ENCODE measurements at places on chromosomes 2 and 18. TPM values are rescaled to one million over a fixed set of nuclear protein-coding genes. Genes with fewer than 3 reads are reported as not detected.
A peak's percentile ranks its signal among the peaks of the same experiment; 100 is the strongest.

DNA sequence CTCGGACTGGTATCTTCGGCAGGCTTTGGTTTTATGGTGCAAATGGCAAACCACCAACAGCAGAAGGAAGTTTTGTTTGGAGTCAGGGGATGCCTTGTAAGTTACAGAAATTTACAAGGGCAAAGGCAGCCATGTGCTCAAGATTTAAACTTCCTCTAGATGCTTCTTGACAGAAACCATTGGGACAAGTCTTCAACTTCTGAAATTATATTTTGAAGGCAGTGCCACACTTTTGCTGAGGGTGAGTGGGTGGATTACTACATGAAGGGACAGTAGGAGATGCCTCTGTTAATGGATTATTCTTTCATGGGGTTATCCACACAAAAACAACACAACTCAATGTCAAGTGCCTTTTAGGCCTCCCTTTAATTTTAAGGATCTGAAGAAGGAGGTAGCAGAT, 97.9 kb downstream of the VAPA start:
- no peaks in the 10 kb centered on the region for H3K36me3 ChIP-seq
- no peak for DNase-seq
- peaks cover 8% of the 10 kb centered on the region for H3K4me1 ChIP-seq

- H3K27ac ChIP-seq: no peak overlapping the region
- H3K4me1 ChIP-seq: no peaks in the 10 kb centered on the region
- H3K27me3 ChIP-seq: peaks cover 6% of the 10 kb centered on the region
- H3K4me3 ChIP-seq: no peak overlapping the region
- no peaks in the 10 kb centered on the region for H3K36me3 ChIP-seq
Observed at GRCh38 chr2:219416938-219417337, 1.2 kb upstream of the DES start.

Gene FSIP2
- total RNA-seq: 9.0 TPM

GRCh38 chr2:220057391-220057790, 430.0 kb downstream of the SLC4A3 start:
- H3K4me1 ChIP-seq: no peaks in the 10 kb centered on the region
- H3K27me3 ChIP-seq: no peaks in the 10 kb centered on the region
- no peaks in the 10 kb centered on the region for H3K36me3 ChIP-seq

- no peaks in the 10 kb centered on the region for H3K4me1 ChIP-seq
- no peaks in the 10 kb centered on the region for H3K36me3 ChIP-seq
- H3K4me3 ChIP-seq: no peak overlapping the region
Observed at GRCh38 chr2:54928719-54929118, 121.5 kb downstream of the RTN4 start.

DNA sequence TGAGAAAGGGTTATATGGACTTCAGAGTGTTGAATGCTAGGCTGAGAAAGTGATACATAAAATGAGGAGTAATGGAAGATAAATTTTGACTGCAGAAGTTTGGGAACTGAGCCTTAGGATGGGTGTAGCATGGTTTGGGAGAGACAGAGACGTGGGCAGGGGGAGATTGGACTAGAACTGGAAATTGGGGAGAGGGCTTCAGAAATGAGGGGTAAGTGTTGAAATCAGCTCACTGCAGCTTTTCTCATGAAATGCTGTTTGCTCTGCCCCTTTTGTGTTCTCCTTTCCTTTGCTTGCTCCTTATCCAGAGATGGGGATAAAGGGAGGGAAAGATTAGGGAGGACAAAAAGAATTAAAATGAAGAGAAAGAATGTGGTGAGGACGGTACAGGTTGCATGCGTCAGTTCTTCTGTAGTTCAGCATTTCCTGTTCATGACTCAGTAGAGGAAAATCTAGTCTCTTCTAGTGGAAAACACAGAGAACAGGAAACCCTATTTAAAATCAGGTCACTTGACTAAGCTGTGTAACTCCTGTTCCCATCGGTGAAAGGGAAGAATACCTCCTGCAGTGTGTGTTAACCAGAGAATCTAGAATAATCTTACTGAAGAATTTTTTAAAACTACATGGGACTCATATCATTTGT, 105.6 kb downstream of the CRIM1 start:
- H3K4me1 ChIP-seq: peaks cover 13% of the 10 kb centered on the region
- peaks cover 27% of the 10 kb centered on the region for H3K36me3 ChIP-seq
- DNase-seq: no peak

GRCh38 chr2:48473271-48473670, 56.7 kb upstream of the STON1 start:
- no peaks in the 10 kb centered on the region for H3K27me3 ChIP-seq
- H3K4me3 ChIP-seq: no peak overlapping the region
- no peaks in the 10 kb centered on the region for H3K4me1 ChIP-seq
- no peak for DNase-seq

Gene SPP2
- not detected for total RNA-seq

- DNase-seq: peak; percentile 31
- peaks cover 15% of the 10 kb centered on the region for H3K4me1 ChIP-seq
- no peaks in the 10 kb centered on the region for H3K36me3 ChIP-seq
- no peak overlapping the region for H3K27ac ChIP-seq
- H3K27me3 ChIP-seq: peaks cover 18% of the 10 kb centered on the region
Observed at GRCh38 chr2:199458009-199458805, 468 bp upstream of the SATB2 start.

GRCh38 chr2:120134263-120134662, 88.9 kb downstream of the TMEM185B start:
- peaks cover 37% of the 10 kb centered on the region for H3K36me3 ChIP-seq
- H3K4me3 ChIP-seq: no peak overlapping the region
- no peak for DNase-seq
- H3K4me1 ChIP-seq: peaks cover 10% of the 10 kb centered on the region
- no peaks in the 10 kb centered on the region for H3K27me3 ChIP-seq

Gene FAM210A
- total RNA-seq: 15.4 TPM

- peak; percentile 73 for DNase-seq
- H3K4me3 ChIP-seq: no peak overlapping the region
- no peaks in the 10 kb centered on the region for H3K27me3 ChIP-seq
Observed at GRCh38 chr18:24176727-24177416, 38.0 kb downstream of the CABYR start.

Gene TOGARAM2
- total RNA-seq: 0.23 TPM

Gene ZAP70
- total RNA-seq: 93.4 TPM

Gene GULP1
- 22.8 TPM for total RNA-seq

Gene FAM161A
- total RNA-seq: 6.9 TPM

GRCh38 chr2:37527361-37527760, 144.1 kb downstream of the CDC42EP3 start:
- H3K27me3 ChIP-seq: no peaks in the 10 kb centered on the region
- no peaks in the 10 kb centered on the region for H3K4me1 ChIP-seq
- no peak overlapping the region for H3K4me3 ChIP-seq
- no peak for DNase-seq

GRCh38 chr2:227241005-227241404, 76.6 kb downstream of the COL4A3 start:
- no peak for DNase-seq
- H3K4me3 ChIP-seq: no peak overlapping the region
- no peak overlapping the region for H3K27ac ChIP-seq
- no peaks in the 10 kb centered on the region for H3K27me3 ChIP-seq

GRCh38 chr2:120251880-120252224, 800 bp upstream of the RALB start:
- peak overlapping the region; percentile 89 for H3K27ac ChIP-seq
- H3K27me3 ChIP-seq: peaks cover 22% of the 10 kb centered on the region

Gene FBXO41
- total RNA-seq: 2.1 TPM

GRCh38 chr2:133456156-133456555, 112.1 kb downstream of the NCKAP5 start:
- H3K36me3 ChIP-seq: no peaks in the 10 kb centered on the region
- peaks cover 1% of the 10 kb centered on the region for H3K27me3 ChIP-seq
- no peak overlapping the region for H3K27ac ChIP-seq
- H3K4me1 ChIP-seq: no peaks in the 10 kb centered on the region
- DNase-seq: no peak
- no peak overlapping the region for H3K4me3 ChIP-seq

- H3K27ac ChIP-seq: no peak overlapping the region
- no peaks in the 10 kb centered on the region for H3K36me3 ChIP-seq
- no peak overlapping the region for H3K4me3 ChIP-seq
- H3K27me3 ChIP-seq: peaks cover 1% of the 10 kb centered on the region
Observed at GRCh38 chr2:199197448-199197847, 260.3 kb downstream of the SATB2 start.

DNA sequence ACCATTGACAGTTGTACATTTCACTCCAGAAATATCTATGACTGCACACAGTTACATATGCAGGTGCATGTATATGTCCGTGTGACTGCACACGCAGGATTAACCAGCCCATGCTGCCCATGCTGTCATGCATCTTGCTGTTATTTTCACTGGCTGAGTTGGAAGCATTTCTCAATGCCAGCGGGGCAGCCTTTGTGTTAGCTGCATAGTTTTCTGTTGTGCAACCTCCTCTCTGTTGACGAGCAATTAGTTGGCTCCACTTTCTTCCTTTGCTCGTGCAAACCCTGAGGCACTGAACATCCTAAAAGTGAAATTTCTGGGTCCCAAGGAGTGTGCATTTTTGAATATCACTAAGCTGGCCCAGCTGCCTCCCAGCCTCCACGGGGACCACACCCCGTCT, 133.4 kb upstream of the GLI2 start:
- peaks cover 25% of the 10 kb centered on the region for H3K4me1 ChIP-seq
- peaks cover 6% of the 10 kb centered on the region for H3K27me3 ChIP-seq
- no peak overlapping the region for H3K27ac ChIP-seq
- H3K4me3 ChIP-seq: no peak overlapping the region

DNA sequence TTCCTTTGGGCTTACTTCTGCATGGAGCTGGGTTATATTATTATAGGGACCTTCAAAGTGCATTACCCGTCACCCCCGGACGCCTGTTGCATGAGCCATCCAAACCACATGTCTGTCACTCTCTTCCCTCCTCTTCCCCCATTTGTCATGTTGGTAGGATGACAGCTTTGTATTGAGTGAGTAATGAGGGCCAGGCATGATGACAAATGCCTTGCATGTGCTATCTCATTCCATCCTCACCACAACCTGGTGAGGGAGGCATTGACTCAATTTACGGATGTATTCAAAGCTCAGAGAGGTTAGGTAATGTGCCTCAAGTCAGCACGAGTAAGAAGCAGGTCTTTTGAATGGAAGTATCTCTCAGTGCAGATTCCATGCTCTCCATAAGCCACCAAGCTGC, 510.5 kb upstream of the TNP1 start:
- H3K4me1 ChIP-seq: peaks cover 24% of the 10 kb centered on the region
- no peak for DNase-seq

- no peak for DNase-seq
- H3K4me1 ChIP-seq: peaks cover 73% of the 10 kb centered on the region
- no peak overlapping the region for H3K4me3 ChIP-seq
- H3K36me3 ChIP-seq: peaks cover 10% of the 10 kb centered on the region
- peak overlapping the region; percentile 91 for H3K27ac ChIP-seq
- peaks cover 7% of the 10 kb centered on the region for H3K27me3 ChIP-seq
Observed at GRCh38 chr2:10405448-10405847, 42.7 kb downstream of the ODC1 start.

GRCh38 chr18:68564351-68564750, 150.6 kb downstream of the TMX3 start:
- H3K4me1 ChIP-seq: no peaks in the 10 kb centered on the region
- H3K36me3 ChIP-seq: no peaks in the 10 kb centered on the region
- H3K27me3 ChIP-seq: peaks cover 1% of the 10 kb centered on the region
- H3K4me3 ChIP-seq: no peak overlapping the region

Gene SULT1C2
- total RNA-seq: 0.85 TPM

- H3K4me1 ChIP-seq: peaks cover 42% of the 10 kb centered on the region
- peaks cover 11% of the 10 kb centered on the region for H3K27me3 ChIP-seq
- peaks cover 4% of the 10 kb centered on the region for H3K36me3 ChIP-seq
- DNase-seq: peak; percentile 67
- peak overlapping the region; percentile 100 for H3K4me3 ChIP-seq
Observed at GRCh38 chr2:55049043-55049820, 1.0 kb downstream of the RTN4 start.

Gene FABP1
- total RNA-seq: not detected

Gene CNDP1
- total RNA-seq: not detected

DNA sequence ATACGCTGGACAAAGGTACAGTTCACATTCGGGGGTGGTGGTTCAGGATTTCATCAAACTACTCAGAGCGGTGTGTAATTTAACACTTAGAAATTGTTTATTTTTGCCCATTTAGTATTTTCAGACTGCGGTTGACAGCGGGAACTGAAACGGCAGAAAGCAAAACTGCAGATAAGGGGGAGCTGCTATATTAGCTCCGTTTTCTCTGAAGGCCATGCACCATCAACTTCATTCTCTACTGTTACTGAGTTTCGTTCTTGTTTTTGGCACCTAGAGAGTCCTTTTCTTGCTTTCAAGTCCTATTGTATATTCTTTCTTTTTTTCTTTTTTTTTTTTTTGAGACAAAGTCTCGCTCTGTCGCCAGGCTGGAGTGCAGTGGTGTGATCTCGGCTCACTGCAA, 121.5 kb upstream of the SP3 start:
- no peaks in the 10 kb centered on the region for H3K27me3 ChIP-seq
- no peak overlapping the region for H3K4me3 ChIP-seq

DNA sequence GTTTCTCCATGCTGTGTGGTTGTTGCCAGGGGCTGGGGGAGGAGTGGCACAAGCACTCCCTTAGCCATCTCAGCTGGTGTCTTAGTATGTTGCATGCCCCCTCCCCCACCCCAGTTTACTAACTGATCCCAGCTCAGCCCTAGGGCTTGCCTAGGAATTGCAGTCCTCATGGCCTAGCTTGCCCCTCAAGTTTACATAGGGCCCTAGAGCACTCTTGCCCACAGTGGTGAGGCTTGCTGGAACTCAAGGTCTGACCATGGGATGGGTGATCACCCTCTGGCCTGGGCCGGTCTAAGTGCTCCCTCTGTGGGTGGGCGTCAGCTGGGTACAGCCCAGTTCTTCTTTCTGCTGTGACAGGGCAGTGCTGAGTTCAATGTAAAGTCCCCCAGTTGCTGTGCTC, 156.1 kb upstream of the PIEZO2 start:
- peaks cover 1% of the 10 kb centered on the region for H3K27me3 ChIP-seq
- H3K4me1 ChIP-seq: peaks cover 5% of the 10 kb centered on the region
- H3K4me3 ChIP-seq: no peak overlapping the region
- no peak for DNase-seq
- H3K36me3 ChIP-seq: no peaks in the 10 kb centered on the region

GRCh38 chr2:53942280-53942679, 28.5 kb downstream of the PSME4 start:
- H3K27ac ChIP-seq: no peak overlapping the region
- no peak for DNase-seq
- H3K4me1 ChIP-seq: peaks cover 36% of the 10 kb centered on the region
- no peak overlapping the region for H3K4me3 ChIP-seq
- H3K27me3 ChIP-seq: no peaks in the 10 kb centered on the region

DNA sequence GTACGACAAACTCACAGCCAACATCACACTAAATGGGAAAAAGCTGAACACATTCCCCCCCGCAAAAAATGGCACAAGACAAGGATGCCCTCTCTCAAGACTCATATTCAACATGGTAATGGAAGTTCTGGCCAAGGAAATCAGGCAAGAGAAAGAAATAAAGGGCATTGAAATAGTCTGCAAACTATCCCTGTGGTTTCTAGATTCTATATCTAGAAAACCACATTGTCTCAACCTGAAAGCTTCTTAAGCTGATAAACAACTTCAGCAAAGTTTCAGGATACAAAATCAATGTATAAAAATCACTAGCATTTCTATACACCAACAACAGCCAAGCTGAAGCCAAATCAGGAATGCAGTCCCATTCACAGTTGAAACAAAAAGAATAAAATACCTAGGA, 294.6 kb upstream of the CYP26B1 start:
- no peaks in the 10 kb centered on the region for H3K4me1 ChIP-seq
- no peak overlapping the region for H3K4me3 ChIP-seq
- H3K27ac ChIP-seq: no peak overlapping the region
- peaks cover 1% of the 10 kb centered on the region for H3K27me3 ChIP-seq
- no peak for DNase-seq
- peaks cover 5% of the 10 kb centered on the region for H3K36me3 ChIP-seq
